ENCODE measurements at places on chromosomes 16 and 17.

DNA sequence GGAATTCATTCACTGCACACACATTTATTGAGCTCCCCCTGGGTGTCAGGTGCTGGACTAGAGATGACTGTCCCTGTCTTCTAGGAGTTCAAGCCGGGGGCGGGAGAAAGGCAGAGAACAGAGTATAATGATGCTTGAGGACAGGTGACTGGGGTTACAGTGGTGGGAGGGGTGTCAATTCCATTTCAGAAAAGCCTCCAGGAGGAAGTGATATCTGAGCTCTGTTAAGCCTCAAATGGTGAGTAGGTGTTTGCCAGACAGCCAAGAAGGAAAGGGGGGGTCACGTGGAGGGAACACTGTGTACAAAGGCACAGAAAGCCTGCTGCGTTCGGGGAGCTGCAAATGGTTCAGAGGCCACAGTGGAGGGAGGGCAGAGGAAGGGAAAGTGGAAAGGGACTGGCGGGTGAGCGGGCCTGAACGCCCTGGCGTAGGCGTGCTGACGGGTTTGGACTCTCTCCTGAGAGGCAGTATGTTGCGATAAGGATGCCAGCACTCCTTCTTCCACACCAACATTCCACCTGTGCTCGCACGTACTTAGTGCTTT lies 9.7 kb upstream of the NXPH3 start:
- no peak for DNase-seq

GRCh38 chr16:20971401-20971800 lies 70.8 kb downstream of the LYRM1 start:
- DNase-seq: peak; percentile 72

DNA sequence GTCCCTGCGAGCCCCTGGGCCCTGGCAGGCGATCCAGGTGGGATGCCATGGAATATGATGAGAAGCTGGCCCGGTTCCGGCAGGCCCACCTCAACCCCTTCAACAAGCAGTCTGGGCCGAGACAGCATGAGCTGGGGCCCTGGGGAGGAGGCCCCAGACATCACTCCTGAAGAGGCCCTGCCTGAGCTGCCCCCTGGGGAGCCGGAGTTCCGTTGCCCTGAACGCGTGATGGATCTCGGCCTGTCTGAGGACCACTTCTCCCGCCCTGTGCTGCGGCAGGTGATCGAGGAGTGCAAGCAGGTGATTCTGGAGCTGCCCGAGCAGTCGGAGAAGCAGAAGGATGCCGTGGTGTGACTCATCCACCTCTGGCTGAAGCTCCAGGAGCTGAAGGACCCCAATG lies 33.1 kb downstream of the CDRT15L2 start:
- no peak for DNase-seq

DNA sequence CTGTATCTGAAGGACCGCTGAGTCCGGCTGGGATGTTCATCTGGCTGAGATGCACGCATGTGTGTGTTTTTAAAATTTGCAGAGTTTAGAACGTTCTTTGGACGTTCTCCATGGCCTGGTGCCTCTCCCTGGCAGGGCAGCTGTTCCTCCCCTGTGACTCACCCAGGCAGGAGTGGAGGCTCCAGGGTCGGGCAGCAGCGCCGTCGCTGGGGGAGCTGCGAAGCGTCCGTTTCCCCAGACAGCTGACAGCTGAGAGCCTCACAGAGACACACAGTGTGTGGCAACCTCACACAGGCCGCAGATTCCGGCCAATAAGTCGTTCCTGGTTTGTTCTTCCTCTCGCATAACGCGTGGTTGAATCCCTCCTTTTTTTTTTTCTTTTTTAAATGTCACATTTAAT lies 80.6 kb downstream of the OR1D5 start:
- no peak for DNase-seq

DNA sequence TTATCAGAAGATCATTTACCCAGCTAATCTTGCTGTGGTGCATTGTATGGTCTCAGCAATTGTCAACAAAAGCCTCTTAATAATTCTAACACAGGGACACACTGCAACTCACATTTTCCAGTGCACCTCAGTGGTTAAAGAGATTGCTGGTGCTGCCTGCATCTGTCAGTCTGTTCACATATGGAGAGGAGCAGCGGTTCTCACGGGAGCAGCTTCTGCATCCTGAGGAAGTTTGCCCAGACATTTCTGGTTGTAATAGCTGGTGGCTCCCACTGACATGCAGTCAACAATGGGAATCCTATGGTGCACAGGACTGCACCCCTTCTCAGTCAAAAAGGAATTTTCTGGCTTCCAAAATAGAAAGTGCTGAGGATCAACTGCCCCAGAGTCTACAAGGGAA lies 7.8 kb downstream of the GGA2 start:
- DNase-seq: no peak

DNA sequence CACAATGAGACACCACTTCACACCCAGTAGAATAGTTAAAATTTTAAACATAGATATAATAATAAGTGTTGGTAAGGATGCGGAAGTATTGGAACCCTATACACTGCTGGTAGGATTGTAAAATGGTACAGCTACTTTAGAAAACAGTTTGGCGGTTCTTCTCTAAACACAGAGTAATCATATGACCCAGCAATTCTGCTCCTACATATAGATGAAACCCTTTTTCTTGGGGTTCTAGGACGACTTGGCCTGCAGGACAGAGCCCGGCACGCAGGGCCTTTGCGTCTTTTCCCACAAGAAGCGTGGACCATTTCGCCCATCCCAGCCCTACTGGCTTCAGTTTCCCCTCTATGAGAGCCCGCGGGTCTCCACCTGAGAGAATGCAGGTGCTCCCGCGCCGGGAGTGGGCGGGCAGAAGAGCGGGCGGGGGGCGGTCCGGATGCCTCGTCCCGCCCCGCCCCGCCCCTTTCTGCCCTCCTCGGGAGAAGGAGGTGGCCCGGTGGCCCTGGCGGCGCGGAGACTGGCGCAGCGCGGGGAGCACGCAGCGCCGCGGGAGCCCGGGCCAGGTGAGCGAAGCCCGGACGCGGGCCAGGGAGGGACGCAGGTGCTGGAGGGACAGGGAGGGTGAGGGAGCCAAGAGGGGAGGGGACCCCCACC lies at the start of gene SDR42E2:
TSS of gene SDR42E2 (plus strand) at position 508 of the 657 bp plus-strand sequence. CDS start 3,077 bp downstream, outside the sequence.
- no peak for DNase-seq

DNA sequence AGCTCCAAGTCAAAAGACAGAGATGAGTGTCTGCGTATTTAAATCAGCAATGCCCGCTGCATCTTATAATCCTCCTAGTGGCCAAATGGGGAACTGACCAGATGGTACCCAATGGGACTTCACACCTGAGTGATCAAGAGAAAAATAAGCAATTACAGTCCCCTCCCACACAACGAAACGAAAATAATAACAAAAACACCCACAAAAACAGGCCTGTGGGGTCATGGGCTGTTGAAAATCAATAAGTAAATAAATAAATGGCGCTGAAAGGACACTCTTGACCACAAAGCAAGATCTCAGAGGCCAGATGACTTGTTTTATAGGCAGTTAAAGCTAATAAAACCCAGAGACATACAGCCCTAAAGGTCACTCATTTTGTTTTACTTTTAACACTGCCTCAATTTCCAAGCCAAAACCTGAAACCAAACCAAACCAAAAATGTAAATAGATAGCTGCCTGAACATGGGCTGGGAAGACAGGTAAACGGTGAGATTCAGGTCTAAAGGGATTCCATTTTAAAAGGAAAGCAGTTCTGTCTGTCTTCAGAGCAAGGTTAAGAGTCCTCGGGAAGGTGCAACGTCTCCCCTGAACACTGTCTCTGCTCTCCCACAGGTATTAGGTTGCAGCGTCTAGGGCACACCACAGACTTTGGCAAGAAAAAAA lies 1.3 kb downstream of the ZNF821 start:
- DNase-seq: no peak

DNA sequence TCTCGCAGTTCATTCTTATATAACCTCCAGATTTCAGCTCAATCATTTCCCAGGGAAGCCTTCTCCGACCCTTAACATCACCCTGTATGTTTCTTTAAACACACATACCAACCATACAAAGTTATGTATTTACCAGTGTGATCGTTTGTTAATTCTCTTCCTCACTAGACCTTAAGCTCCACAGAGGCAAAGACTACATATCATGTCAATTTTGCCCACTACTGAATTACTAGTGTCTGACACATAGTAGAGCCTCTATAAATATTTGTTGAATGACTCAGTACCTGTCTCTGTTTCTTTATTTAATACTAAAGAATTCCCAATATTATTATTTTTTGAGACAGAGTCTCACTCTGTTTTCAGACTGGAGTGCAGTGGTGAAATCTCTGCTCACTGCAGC lies 137.2 kb downstream of the SHISA9 start:
- no peak for DNase-seq

DNA sequence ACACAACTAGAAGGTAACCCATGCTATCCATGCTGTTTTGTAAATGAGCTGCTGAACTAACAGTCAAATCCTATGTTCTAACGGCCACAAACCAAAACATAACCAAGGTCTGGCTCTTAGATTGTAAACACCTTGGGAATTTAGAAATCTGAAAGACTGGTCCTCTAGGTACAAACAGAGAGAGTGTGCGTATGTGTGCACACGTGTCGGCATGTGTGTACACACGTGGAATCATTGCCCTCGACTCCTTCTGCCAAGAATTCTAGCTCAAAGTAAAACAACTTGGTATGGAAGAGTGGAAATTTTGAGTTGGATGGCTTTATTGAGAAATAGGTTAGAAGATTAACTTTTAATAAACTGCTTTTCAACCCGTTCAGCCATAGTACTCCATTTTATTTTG lies 18.1 kb upstream of the GHDC start:
- DNase-seq: no peak

DNA sequence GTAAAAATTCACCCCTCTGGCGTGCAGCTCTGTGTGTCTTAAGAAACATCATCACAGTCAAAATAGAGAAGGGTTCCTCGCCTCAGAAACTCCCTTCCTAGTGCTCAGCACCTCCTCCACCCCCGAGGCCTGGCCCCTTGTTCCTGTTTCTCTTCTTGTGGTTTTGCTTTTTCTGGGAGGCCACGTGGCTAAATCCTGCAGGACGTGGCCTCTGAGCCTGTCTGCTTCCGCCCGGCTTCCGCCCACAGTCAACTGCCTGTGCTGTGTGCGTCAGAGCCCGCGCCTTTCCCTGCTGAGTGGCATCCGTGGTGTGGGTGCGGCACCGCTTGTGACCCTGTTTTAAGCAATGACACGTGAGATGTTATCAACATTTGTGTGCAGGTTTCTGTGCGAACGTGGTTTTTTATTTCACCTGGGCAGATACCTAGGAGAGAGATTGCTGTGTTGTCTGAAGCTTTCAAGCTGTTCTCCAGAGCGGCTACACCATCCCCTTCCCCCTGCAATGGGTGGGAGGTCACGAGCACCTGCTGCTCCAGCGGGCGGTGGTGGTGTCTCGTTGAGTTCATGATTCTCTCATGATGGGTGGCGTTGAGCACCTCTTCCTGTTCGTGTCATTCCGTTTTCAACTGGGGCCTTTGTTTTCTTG lies 21.7 kb downstream of the ACSF3 start:
- DNase-seq: no peak

DNA sequence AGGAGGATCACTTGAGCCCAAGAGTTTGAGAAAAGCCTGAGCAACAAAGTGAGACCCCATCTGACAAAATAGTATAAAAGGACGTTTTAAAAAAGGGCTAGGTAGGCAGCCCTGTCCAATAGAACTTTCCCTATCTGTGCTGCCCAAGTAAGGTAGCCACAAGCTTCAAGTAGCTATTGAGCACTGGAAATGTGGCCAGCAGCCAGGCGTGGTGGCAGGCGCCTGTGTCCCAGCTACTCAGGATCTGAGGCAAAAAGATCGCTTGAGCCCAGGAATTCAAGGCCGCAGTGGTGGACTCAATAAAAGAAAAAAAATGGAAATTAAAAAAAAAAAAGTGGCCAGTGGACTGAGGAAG lies 1.5 kb upstream of the NQO1 start:
- DNase-seq: no peak

GRCh38 chr17:61723183-61723582 lies 132.2 kb upstream of the NACA2 start:
- DNase-seq: no peak

- DNase-seq: no peak
These were observed 5.4 kb downstream of the SLC47A1 start for GRCh38 chr17:19539040-19539399.

DNA sequence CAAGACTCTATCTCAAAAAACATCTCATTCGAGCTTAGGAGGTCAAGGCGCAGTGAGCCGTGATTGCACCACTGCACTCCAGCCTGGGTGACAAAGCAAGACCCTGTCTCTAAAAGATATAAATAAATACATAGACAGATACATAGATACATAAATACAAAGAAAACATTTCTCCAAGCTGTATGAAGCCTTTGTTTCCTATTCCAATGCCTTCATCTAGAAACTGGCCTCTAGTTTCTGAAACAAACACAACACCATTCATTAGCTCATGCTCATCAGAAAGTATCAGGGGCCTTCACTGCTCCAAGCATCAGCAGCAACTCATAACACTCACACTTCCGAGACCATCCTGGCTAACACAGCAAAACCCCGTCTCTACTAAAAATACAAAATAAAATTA lies 10.3 kb upstream of the ASGR2 start:
- no peak for DNase-seq

- DNase-seq: no peak
These were observed 37.9 kb upstream of the NDRG4 start for GRCh38 chr16:58462089-58462488.

- DNase-seq: no peak
These were observed 3.3 kb upstream of the CES1 start for GRCh38 chr16:55836158-55836611.

DNA sequence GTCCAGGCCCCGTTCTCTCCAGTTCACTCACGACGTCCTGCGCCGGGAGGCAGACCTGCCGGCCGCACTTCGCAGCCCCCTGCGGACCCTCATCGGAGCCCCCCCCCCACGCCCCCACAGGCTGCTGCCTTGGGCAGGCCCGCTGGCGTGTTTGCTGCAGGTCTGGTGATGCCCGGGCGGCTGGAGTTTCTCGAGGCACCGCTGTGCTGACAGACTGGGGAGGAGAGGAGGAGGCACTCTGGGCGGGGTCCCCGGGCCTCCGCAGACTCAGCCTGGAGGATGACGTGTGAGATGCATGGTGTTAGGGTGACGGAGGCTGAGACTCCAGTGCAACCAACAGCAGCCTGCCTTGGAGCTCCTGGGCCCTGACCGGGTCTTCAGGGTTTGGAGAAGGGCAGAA lies 24.1 kb downstream of the BAIAP2 start:
- no peak for DNase-seq

- DNase-seq: no peak
These were observed 20.2 kb downstream of the ZFHX3 start for GRCh38 chr16:73027685-73028111.

GRCh38 chr16:28136751-28137434 lies 73.4 kb upstream of the GSG1L start:
- DNase-seq: no peak

- no peak for DNase-seq
These were observed 76.3 kb downstream of the GAS7 start for GRCh38 chr17:10121971-10122707.

DNA sequence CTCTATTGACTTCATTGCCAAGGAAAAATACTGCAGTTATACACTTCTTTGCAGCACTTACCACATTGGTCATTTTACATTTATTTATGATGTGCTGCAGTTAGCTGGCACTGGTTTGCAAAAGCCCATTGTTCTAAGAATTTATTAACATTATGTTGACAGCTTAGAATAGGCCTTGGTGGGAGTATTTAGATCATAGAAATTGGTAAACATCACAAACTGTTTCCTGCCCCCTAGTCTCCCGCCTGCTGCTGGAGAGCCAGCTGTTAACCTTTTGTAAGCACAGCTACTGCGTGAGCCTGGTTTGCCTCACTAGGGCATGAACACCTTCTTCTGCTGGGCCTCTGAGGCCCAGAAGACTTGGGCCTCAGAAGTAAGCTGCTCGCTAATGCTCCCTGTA lies 651.4 kb upstream of the GOT2 start:
- no peak for DNase-seq

GRCh38 chr16:19162085-19162484 lies 6.0 kb upstream of the SYT17 start:
- no peak for DNase-seq

GRCh38 chr17:16040710-16041251 lies 41.2 kb downstream of the TTC19 start:
- no peak for DNase-seq
